ENCODE measurements at places on chromosomes 3 and 15.

DNA sequence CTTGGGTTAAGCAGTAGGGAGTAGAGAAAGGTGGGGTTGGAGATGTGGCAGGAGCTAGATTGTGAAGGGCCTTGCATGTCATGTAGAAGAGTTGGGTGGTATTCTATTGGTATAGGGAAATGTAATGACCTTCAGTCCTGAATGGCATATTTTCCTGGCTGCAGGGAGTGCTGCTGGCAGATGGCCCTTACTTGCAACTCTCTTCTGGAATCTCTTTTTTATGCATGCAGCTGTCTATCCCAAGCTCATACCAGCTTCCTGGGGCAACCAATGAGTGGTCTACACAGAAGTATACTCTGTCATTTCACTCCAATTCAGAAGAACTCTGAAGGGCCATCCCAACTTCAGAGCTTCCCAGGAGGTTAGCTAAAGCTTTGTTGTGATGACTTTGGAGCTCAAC is 144.7 kb upstream of the ANKRD28 start:
- no peak for DNase-seq

- DNase-seq, result no peak
Measured at GRCh38 chr15:67790610-67791319, 34.5 kb upstream of the SKOR1 start.

GRCh38 chr3:18098960-18099587 is 326.1 kb downstream of the SATB1 start:
- peak; percentile 7 for DNase-seq

DNA sequence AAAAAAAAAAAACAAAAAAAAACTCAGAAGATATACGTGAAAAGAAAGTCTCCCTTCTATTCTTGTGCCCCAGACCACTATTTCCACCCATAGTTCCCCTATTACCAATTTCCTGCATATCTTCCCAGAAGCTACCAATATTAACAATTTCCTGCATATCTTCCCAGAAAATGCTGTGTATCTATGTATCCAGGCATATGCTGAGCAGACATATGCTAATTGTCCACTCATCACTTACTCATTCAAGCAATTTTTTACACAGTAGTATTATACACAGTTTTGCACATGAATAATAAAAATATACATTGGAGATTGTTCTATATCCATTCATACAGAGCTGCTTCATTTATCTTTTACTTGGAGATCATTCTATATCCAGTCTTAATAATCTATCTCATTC is 12.6 kb upstream of the SLMAP start:
- no peak for DNase-seq

DNA sequence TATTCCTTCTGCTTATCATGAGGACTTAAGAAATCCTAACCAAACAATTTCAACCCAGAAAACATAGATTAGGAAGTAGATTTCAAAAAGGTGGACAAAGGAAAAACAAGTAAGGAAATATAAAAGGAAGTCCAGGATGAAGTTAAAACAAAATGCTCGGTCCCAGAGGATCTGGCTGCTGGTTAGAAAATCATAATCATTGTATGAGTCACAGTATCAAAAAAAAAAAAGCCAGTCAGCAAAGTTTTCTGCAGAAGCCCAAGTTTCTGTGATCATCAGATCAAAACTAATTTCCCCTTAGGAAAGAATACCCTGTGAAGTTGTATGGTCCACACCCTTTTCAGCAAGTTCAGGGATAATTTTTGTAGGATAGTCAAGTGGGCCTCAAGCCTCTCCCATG is 43.0 kb upstream of the LRTM1 start:
- no peak for DNase-seq

- DNase-seq, result no peak
Measured at GRCh38 chr3:163929069-163929652, 1149.1 kb downstream of the SI start.

DNA sequence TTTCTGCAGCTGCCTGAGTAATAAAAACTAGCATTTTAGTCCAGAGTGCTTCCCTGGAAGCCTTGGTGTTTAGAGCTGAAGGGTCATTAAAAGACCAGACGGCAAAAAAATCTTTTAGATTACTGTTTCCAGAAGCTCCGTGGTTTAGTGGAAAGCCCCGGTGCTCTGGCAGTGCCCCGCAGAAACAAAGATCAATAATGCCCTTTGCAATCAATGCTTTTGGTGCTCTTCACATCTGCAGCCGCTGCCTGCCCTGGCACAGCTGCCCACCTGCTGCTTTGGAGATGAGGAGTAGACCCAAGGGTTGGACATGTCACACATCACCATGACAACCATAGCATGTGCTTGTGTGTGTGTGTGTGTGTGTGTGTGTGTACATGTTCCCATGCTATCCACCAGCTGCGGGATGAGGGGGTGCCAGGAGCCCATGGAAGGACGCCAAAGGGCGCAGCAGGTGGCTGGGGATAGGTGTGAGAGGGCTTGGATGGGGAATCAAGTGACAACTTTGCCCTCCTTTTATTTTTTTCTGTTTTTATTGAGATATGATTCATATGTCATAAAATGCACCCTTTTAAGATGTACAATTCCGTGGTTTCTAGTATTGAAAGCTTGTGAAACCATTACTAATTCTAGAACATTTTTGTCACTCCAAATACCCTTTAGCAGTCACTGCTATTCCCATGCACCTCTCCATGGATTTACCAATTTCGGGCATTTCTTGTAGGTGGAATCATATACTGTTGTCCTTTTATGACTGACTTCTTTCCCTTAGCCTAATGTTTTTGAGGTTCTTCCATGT is 75.7 kb upstream of the KLHL25 start:
- no peak for DNase-seq

DNA sequence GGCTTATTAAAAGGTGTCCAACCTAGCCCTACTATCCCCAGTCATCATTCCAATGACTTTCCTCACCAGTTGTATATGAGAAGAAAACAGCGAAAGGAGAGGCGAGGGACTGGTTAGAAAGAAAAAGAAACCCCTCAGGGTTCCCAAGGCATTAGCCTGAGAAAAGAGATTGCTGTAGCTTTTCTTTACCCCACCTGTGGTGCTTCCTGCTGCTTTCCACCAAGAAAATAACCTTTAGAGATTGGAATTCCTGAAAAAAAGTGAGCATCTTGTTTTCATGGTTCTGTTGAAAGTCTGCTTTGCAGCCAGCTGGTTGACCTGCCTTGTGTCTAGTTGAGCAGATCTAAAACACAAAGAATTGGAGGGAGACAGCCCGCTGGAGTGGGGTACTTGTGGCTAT is 196.4 kb downstream of the CADPS start:
- no peak for DNase-seq

DNA sequence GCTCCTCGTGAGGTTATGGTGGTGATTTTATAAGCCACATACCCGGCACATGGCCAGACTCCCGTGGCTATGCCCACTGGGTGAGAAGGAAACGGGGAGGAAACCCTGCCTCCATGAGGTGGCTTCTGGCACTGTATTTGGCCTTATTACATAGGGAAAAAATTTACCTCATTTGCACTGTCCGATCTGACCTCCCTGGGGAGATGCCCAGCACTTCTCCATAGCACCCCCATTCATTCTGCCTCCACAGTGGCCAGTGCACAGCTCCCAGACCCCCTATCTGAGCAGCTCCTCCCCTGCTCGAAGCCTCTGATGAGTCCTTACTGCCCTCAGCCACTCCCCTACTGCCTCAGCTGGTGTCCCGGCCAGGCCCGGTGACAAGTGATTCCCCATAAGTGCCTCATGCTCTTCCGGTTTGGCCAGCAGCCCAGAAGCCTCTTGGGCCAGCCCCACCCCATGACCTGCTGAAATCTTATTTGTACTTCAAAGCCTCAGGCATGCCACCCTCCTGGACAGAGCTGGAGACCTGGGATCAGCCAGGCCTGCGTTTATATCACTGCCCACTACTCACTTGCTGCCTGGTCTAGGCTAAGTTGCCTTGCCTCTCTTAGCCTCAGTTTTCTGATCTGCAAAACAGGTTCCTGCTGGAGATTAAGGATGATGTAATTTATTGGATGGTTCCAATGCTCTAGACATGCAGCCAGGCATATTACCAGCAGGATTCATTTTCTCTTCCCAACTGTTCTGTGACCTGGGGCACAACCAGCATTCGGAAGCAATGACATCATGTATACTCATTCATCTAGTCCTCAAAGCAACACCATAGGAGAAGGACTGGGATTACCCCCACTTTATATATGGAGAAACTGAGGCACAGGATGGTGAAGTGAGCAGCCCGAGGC is 30.6 kb upstream of the SLC6A6 start:
- no peak for DNase-seq

DNA sequence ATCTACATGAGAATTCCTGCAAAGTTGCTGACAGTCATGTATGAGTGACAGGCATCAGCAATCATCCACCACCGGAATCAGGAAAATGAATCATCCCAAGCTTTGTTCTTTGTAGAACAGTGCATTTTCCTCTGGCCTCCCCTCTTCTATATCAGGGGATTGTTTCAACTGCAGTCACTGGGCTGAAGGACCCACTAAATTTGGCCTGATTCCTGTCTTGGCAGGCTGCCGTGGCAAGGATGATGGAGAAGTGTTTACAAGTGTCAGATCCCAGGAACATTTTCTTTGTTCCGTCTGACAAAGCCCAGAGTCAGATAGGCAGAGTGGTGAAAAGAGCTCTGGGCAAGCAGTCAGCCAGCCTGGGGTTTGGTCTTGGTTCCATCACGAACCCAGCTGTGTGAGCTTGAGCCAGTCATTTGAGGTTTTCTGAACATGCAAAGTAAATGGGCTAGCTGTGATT is 175.1 kb upstream of the TSC22D2 start:
- no peak for DNase-seq

GRCh38 chr3:59052803-59053411 is 3.1 kb upstream of the CFAP20DC start:
- no peak for DNase-seq

DNA sequence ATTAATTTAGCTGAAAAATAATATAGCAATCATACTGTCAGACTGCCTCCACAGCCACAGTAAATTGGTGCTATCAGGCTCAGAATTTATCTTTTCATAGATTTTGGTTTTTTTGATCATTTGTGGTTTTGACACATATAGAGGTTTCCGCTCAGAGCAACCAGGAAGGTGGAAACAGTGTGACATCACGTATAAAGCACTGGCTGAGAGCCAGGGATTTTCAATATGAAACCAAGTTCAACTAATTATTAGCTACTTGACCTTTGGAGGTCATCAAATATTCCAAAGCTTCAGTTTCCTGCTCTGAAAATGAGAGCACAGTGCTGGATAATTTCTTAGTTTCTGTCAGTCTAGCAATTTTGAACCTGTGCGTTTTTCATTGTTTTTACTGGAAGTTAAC is 433.8 kb upstream of the SUCLG2 start:
- peak; percentile 5 for DNase-seq

- no peak for DNase-seq
Measured at GRCh38 chr15:101049856-101050622, 130.9 kb downstream of the LRRK1 start.

DNA sequence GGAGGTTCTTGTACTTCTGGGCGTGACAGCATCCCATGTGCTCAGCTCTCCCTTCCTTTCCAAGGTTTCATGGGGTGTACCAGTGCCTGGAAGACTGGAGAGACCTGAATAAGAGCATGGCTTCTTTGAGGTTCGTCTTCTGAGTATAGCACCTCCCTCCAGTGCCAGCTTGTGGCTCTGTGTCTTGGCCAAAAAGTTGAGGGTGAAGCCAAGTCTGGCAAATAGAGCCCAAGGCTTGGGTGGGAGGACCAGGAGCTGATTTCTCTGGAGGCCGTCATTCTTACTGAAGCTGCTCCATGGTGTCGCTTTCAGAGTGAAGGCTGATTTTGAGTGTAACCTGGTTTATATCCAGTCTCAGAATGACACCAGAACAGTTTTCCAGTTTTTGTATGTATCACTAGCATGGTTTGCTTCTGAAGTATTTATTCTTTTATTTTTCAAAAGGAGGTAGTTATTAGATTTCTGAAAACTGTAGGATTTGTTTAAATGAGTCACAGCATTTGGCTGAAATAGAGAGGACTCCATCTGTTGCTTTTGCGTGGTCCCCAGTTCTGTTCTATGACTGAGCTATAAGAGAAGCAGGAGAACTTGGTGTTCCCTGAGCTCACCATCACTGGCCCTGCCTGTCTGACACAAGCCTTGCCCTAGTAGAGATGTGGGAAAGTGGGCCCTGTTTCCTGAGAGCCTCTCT is 47.2 kb downstream of the BSN start:
- no peak for DNase-seq

DNA sequence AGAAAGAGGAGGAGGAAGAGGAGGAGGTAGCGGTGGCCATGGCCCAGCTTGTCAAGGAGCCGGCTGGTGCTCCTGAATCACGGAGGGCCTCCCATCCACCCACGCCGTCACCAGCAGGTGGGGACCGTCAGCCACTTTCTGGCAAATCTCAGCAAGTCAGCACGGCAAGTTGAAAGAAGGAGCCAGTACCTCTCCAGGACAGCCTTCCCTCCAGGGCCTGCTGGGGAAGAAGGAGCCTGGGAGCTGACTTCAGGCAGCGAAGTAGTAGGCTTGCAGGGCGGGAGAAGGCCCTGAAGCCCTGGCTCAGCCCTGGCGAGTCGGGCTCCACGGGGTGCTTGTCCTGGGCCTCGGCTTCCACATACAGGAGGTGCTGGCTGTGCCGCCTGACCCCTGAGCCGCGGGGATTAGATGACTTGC is 99.2 kb upstream of the TRPM1 start:
- DNase-seq, result no peak

DNA sequence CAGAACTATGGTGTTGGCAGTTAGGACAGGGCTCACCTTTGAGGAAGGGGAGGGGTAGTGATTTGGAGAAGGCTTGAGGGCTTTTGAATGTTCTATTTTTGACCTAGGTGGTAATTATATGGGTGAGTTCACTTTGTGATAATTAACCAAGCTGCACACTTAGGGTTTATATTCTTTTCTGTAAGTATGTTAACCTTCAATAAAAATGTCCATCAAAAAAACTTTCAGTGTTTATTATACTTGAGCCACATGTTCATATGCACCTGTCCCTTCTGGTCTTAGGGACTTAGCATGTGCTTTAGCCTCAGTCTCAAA is 28.4 kb downstream of the PDE8A start:
- DNase-seq, result no peak

GRCh38 chr3:28699283-28699682 is 350.7 kb upstream of the AZI2 start:
- no peak for DNase-seq

DNA sequence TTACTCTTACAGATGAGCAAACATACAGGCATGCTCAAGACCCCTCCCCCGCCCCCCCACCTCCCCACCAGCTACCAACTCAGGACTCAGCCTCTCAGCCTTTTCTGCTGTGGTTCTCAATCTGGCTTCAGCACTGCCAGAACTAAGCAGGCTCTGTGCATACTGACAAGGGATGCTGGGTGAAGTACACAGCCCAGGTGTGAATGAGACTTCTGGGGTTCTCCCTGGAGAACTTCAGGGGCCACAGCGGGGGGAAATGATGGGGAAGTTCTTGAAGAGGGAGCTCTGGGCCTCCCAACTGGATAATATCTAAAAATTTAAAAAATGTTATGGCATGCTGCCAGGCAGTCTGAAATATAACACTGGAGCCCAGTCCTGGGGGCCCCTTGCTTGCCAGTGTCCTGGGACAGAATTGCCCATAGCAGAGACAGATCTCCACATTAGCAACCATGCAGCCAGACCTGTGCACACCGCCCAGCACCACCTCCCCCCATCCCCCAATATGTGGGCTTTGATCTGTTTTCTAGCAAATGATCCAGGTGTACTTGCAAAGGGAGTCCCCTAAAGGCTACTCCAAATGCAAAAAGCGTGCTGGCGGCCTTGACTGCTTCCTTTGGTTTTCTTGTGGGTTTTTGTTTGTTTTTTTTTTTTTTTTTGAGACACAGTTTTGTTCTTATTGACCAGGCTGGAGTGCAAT is 41.4 kb downstream of the PGPEP1L start:
- DNase-seq, result no peak

- DNase-seq, result no peak
Measured at GRCh38 chr3:149542375-149543312, 68.1 kb downstream of the TM4SF4 start.
